ENCODE measurements at places on chromosomes 6 and 20.

DNA sequence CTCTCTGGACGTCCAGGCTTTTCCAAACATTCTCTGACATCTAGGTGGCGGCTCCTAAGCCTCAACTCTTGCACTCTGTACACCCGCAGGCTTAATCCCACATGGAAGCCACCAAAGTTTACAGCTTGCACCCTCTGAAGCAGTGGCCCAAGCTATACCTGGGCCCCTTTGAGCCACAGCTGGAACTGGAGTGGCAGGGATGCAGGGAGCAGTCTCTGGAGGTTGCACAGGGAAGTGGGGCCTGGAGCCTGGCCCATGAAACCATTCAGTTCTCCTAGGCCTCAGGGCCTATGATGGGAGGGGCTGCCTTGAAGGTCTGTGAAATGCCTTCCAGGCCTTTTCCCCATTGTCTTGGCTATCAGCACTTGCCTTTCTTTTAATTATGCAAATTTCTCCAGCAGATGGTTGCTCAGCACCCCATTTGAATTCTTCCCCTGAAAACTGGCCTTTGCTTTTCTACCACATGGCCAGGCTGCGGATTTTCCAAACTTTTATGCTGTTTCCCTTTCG is 64.9 kb downstream of the IRF4 start:
- no peak for DNase-seq

DNA sequence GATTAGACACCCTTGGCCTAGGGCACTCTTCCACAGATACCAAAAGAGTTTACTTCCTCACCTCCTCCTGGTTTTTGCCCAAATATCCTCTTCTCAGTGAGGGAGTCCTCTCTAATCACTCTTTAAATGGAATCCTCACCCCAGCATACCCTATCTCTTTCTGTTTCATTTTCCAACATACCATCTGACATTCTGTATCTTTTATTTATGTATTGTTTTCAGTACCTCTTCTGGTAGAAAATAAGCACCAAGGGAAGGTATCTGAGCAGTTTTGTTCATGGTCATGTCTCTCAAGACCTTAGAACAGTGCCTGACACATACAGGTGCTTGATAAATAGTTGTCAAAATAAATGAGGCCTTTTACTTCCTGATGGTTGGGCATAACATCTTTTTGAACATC is 55.1 kb downstream of the KIAA0408 start:
- peak; percentile 5 for DNase-seq

GRCh38 chr20:59033616-59034165 is 1.6 kb upstream of the ATP5F1E start:
- no peak for DNase-seq

DNA sequence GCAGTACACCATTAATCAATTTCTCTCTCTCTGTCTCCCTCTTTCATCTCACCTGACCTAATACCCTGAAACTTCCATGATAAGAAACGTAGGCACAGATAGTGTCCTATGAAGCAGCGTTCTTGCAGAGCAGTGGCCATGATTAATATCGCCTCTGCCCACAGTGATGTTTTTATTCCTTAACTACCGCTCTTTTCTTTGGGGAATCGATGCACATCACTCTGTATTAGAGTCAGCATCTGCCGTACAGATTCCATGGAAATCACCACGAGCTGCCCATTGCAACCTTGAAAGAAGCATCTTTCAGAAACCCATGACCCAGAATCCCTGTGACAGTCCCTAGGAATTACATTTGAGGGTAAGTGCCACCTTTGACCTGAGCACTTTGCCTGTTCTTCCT is 152.0 kb upstream of the ECI2 start:
- no peak for DNase-seq

DNA sequence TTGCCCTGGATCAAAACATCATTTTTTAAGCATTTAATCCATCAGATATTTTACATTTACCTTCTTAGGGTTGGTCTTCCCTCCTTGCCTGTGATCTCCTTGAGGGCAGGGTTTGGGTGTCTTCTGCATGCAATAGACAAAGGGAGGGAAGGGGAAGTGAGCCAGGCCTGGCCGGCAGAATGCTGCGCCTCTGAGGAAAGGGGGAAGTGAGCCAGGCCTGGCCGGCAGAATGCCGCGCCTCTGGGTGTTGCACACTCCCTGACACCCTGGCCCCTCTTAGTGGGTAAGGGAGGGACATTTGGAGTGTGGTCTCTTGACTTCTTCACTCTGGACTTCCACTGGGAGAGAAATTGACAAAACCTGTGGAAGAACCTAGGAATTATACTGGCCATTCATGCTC is 12.4 kb downstream of the PSMF1 start:
- no peak for DNase-seq

All from RPMI8226 (cell line).